ENCODE measurements at places on chromosomes 6 and 20. TPM values are rescaled to one million over a fixed set of nuclear protein-coding genes. Genes with fewer than 3 reads are reported as not detected.
A peak's percentile ranks its signal among the peaks of the same experiment; 100 is the strongest.

DNA sequence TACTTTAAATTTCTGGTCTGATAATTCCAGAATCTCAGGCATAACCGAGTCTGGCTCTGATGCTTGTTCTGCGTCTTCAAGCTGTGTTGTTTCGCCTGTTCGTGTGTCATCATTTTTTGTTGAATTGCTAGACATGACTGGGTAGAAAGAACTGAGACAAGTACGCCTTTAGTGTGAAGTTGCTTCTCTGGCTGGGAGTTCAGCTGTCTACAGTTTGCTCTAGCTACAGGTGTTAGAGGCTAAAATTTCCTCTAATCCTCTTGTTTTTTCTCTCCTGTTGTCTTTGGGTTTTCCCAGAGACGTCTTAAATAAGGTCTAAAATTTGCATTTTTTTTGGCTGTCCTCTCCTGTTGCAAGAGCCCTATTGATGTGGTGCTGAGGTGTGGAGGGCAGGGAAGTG lies 100.3 kb downstream of the FAM50B start:
- no peaks in the 10 kb centered on the region for H3K27me3 ChIP-seq
- no peak overlapping the region for H3K27ac ChIP-seq
- DNase-seq: no peak
- H3K36me3 ChIP-seq: no peaks in the 10 kb centered on the region
- no peaks in the 10 kb centered on the region for H3K4me1 ChIP-seq
- no peak overlapping the region for H3K4me3 ChIP-seq

The ADGRF5 gene
- total RNA-seq: 32.3 TPM

DNA sequence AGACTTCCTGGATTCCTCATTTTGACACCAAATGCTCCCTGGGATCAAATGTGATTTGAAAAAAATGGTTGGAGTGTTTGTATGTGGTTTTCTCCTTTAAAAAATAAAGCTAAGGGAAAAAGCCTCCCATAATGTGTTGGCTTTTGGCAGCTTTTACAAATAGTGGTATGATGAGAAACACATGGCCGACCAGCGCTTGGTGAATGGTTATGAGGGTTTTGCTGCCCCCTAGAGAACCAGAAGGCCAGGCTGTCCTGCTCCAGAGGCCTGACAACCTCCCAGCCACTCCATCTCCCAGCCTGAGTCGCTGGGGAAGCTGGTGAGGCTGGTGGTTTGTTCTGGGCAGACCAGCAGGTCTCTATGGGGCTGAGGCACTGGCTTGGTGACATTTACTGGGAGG lies 69.3 kb downstream of the CLIC5 start:
- peak; percentile 41 for DNase-seq
- no peak overlapping the region for H3K4me3 ChIP-seq
- H3K36me3 ChIP-seq: no peaks in the 10 kb centered on the region
- H3K27me3 ChIP-seq: no peaks in the 10 kb centered on the region
- no peak overlapping the region for H3K27ac ChIP-seq

DNA sequence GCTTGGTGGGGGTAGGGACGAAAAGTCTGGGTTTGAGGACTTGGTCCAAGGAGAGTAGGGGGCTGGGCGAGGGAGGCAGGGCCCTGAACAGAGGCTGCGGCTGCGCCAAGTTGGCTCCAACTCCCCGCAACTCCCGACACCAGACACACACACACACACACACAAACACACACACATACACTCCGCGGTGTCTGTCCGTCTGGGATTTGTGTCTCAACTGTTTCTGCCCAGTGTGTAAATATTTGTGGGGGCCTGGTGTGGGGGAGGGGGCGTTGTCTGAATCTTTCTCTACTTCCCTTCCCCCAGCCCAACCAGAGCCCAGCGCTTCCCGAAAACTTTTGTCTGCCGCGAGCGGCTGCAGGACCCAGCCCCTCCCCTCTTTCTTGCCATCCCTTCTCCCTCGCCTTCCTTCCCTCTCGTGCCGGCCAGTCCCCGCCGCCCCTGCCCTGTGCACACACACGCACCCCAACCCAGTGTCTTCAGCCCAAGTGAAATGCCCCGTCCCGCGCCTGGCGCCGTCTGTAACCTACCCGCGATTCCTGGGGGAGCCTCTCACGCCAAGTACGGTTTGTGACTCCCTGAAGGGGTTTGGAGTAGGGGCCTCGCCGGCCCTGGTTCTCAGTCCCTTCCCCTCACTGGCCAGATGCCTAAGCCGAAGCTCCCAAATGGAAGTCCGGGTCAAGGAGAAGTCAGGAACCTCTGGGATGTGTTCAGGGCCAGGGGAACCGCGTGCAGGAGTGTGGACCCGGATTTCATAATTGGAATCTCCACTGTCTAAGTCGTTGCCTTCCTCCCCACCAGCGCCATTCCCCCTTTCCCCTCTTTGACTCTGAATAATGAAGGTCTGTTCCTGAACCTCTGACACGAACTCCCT lies 904 bp downstream of the MDFI start:
- DNase-seq: peak; percentile 39
- H3K4me3 ChIP-seq: peak overlapping the region; percentile 7
- peaks cover 6% of the 10 kb centered on the region for H3K4me1 ChIP-seq
- no peaks in the 10 kb centered on the region for H3K27me3 ChIP-seq
- H3K36me3 ChIP-seq: no peaks in the 10 kb centered on the region

DNA sequence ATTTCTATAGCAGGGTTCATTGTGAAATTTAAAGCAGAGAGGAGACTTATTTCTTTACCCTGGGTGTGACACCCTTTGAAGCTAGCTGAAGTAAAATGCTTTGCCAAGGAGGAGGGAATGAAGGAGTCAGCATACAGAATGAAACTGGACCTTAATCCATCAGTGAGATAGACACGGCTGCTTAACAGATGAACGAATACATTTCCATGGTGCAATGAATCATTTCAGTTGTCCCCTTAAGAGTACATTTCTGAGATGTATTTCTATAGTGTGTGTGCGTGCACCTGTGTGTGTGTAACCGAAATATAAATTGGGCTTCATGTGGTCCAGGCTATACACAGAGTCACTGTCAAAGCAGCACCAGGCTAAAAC lies 73.8 kb upstream of the CD93 start:
- H3K36me3 ChIP-seq: no peaks in the 10 kb centered on the region
- no peak for DNase-seq
- no peak overlapping the region for H3K4me3 ChIP-seq
- H3K27ac ChIP-seq: no peak overlapping the region
- H3K4me1 ChIP-seq: no peaks in the 10 kb centered on the region

GRCh38 chr20:16263582-16263981 lies 309.7 kb downstream of the KIF16B start:
- H3K27ac ChIP-seq: no peak overlapping the region
- H3K4me1 ChIP-seq: no peaks in the 10 kb centered on the region
- H3K36me3 ChIP-seq: no peaks in the 10 kb centered on the region
- H3K27me3 ChIP-seq: no peaks in the 10 kb centered on the region

DNA sequence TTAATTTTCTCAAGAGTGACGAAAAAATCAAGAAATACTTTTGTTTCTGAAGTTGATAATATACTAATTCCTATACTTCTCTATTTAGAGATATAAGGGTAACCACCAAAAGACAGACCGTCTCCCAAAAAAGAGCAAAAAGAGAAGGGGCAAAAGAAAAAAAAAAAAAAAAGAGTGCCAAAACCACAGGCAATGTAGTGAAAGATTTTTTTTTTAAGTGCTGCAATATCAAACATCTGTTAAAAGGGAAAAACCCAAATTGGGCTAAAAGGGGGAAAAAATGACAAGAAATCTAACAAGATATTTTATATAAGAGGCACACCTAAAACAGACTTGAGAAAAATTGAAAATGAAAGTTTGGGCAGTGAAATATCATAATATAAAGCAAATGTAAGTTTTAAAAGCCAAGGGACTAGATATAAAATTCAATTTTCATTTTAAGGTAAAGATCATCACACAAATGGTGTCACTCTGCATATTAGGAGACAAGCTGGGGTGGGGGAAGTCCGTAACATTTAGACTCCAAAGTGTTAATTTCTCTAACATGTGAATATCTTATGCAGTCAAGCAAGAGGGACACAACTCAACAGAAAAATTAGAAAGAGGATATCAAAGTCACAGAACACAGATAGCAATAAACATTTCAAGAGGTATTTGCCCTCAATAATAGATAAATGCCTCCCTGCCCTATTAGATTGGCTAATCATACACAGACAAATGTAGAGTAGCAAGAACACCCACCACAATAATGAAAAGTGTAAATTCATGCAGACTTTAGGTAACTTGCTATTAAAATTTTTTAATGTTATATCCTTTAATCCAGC lies 9.1 kb downstream of the C6orf52 start:
- no peaks in the 10 kb centered on the region for H3K36me3 ChIP-seq
- H3K27me3 ChIP-seq: no peaks in the 10 kb centered on the region
- H3K4me3 ChIP-seq: no peak overlapping the region
